ENCODE measurements at places on chromosomes 5 and 9. TPM values are rescaled to one million over a fixed set of nuclear protein-coding genes. Genes with fewer than 3 reads are reported as not detected.

REEP2 gene
- 2.2 TPM for total RNA-seq

CATSPER3 gene
- 0.32 TPM for total RNA-seq

CCL21 gene
- not detected for total RNA-seq

ANKRD34B gene
- not detected for total RNA-seq

GRCh38 chr9:35726931-35727330 lies 5.1 kb downstream of the TLN1 start:
- no peak overlapping the region for H3K4me3 ChIP-seq
- peaks cover 19% of the 10 kb centered on the region for H3K36me3 ChIP-seq
- no peaks in the 10 kb centered on the region for H3K27me3 ChIP-seq
- peak; percentile 57 for DNase-seq

- no peak for DNase-seq
- no peak overlapping the region for H3K27ac ChIP-seq
- peaks cover 1% of the 10 kb centered on the region for H3K4me1 ChIP-seq
- H3K4me3 ChIP-seq = no peak overlapping the region
Observed at GRCh38 chr9:134709512-134710270, 68.1 kb downstream of the COL5A1 start.

- no peaks in the 10 kb centered on the region for H3K36me3 ChIP-seq
- H3K4me3 ChIP-seq = no peak overlapping the region
- H3K27me3 ChIP-seq = peaks cover 3% of the 10 kb centered on the region
Observed at GRCh38 chr9:135612981-135613910, 26.1 kb downstream of the GLT6D1 start.

DNA sequence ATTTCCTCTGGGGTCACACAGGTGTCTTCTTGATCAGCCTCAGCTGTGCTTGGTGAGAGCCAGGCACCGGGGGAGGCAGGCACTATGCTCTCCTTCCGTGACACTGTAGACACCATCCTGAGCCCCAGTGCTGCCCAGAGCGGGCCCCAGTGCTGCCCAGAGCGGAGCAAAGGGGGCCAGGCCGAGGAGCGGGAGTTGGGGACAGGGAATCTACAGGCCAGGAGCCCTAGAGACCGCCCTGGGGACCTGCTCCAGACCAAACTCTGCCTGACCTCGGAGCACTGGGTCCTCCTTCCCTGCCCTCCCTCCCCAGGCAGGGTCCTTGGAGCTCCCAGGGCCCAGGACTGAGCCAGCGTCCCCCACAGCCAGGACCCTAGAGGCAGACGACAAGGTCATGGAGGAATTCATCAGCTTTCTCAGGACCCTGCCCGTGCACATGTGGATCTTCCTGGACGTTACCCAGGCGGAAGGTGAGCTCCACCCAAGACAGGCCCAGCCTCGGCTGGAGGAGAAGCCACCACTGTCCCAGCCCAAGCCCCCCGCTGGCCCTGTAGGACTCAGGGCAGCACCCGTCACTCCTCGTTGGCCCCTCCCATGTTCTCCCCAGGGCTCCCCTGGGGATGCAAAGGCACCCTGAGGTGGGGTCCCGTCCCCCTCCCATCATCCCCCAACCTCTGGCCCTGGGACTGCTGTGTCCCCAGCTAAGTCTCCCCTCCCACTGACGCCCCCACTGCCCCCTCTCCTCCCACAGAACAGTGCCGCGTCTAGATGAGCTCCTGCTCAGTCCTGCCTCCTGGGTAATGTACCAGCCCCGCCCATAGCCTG lies 30.2 kb downstream of the PAEP start:
- no peak for DNase-seq
- peaks cover 8% of the 10 kb centered on the region for H3K27me3 ChIP-seq
- no peak overlapping the region for H3K27ac ChIP-seq
- H3K4me1 ChIP-seq = no peaks in the 10 kb centered on the region
- H3K4me3 ChIP-seq = no peak overlapping the region

GRCh38 chr5:137340881-137341280 lies 158.2 kb downstream of the SPOCK1 start:
- no peaks in the 10 kb centered on the region for H3K36me3 ChIP-seq
- H3K4me1 ChIP-seq = no peaks in the 10 kb centered on the region

GRCh38 chr5:58912116-58912515 lies 329.2 kb downstream of the RAB3C start:
- H3K4me1 ChIP-seq = no peaks in the 10 kb centered on the region
- DNase-seq = no peak
- no peaks in the 10 kb centered on the region for H3K36me3 ChIP-seq
- no peaks in the 10 kb centered on the region for H3K27me3 ChIP-seq
- H3K27ac ChIP-seq = no peak overlapping the region
- H3K4me3 ChIP-seq = no peak overlapping the region

- H3K4me1 ChIP-seq = peaks cover 41% of the 10 kb centered on the region
- H3K27me3 ChIP-seq = no peaks in the 10 kb centered on the region
- H3K27ac ChIP-seq = no peak overlapping the region
- H3K36me3 ChIP-seq = no peaks in the 10 kb centered on the region
- peak overlapping the region; percentile 60 for H3K4me3 ChIP-seq
Observed at GRCh38 chr9:129482521-129483414, 138.1 kb downstream of the C9orf50 start.

- H3K4me1 ChIP-seq = peaks cover 15% of the 10 kb centered on the region
- H3K36me3 ChIP-seq = no peaks in the 10 kb centered on the region
- H3K4me3 ChIP-seq = no peak overlapping the region
- peak; percentile 61 for DNase-seq
- no peak overlapping the region for H3K27ac ChIP-seq
Observed at GRCh38 chr9:100601216-100601615, 23.3 kb downstream of the CAVIN4 start.

DNA sequence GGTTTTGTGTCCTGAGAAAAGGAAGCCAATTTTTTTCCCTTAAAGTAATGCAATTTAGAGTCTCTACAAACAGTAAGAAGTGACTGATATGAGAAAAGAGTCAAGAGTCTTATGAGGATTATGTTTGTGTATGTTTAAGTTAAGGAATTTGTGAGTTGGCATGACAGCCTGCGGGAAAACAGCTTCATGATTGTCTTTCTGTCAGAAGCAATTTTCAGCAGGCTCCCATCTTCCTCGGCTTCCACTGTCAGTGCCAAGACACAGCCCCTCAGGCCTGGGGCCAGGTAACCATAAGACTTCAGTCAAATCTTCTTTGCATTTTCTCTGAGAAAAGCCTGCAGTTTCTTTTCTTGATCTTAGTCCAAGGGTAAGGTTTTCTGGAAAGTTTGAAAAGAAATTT lies 17.0 kb upstream of the SELENOP start:
- H3K4me3 ChIP-seq = no peak overlapping the region
- H3K27me3 ChIP-seq = no peaks in the 10 kb centered on the region
- H3K36me3 ChIP-seq = no peaks in the 10 kb centered on the region
- H3K4me1 ChIP-seq = no peaks in the 10 kb centered on the region
- no peak for DNase-seq

GRCh38 chr9:24479361-24480059 lies 66.2 kb downstream of the IZUMO3 start:
- H3K4me3 ChIP-seq = no peak overlapping the region
- H3K27ac ChIP-seq = no peak overlapping the region
- no peaks in the 10 kb centered on the region for H3K4me1 ChIP-seq
- H3K27me3 ChIP-seq = no peaks in the 10 kb centered on the region
- no peak for DNase-seq
